ENCODE measurements at places on chromosomes 4 and X.
A peak's percentile ranks its signal among the peaks of the same experiment; 100 is the strongest.

DNA sequence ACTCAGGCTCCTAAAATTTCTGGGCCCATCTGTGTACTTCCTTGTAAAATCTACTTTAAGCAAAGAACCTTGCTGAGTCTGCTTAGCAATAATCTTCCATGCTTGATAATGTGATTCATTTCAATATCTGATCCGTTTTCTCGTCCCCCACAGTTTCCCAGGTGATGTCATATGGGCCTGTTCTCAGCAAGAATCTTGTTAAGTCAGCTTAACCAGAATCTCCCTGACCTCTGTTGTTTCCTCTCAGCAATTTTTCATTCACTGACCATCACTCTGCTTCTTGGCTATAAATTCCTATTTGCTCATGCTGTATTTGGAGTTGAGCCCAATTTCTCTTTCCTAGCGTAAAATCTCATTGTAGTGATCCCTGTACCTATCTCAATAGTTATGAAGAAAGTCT lies 13.9 kb downstream of the CSN2 start:
- DNase-seq: no peak

DNA sequence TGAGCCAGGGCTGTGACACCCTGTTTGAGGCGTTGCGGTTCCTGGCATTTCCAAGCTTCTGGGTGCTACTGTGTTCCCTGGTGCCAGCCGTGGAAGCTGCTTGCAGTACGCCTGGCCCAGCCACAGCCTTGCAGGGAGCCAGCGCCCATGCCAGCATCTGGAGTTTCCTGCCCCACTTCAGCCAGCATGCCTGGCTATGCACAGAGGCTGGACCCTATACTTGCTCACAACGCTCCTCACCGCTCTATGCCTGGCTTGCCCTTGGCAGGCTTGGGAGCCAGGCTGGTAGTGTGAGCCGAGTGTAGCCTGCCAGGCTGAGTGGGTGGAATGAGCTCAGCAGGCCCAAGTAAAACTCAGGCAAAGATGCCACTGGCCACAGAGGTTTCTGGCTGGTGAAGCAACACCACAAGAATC lies 22.4 kb downstream of the PRRG1 start:
- no peak for DNase-seq

DNA sequence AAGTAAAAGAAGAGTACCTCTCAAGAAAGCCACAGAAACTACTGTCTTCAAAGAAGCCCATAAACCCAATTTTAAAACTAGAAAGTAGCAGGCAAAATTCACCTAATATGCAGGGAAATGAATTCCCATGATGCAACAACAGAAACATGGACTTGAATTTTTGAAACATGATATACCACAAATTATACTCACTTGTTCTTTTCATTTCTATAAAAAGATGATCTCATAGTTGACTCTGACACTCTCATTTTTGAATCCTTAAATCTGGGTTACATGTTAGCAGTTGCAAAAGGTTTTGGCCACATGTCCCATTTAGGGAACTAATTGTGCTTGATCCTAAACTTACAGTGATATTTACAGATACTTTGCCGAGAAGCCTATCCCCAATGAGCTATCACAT lies 1130.8 kb downstream of the FAT4 start:
- DNase-seq: no peak

DNA sequence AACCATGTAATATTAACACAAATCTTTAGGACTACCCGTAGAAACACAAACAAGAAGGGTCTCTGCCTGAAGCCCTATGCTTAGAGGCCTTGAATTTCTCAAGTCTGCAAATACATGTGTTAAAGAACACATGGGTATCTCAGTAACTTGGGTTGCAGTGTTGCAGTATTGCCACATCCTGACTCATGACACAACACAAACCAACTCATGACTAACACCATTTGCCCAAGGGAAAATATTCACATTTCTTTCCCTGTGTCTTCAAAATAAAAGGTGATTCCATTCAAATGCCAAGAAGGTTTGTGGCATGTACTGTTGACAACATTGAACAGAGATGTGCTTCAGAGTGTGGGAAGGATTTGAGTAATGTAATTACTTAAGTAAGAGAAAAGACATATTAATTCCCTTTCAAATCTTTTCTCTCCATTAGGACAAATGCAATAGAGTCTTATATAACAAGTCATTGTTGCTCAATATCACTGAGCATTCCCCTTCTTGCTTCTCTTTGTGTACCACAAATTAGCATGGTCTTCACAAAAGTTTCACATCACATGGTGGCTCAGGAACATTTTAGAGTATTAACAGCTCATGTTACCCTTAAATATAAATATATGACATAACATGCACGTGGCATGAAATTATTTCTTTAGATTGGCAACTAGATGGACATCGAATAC lies 487.1 kb downstream of the STPG2 start:
- no peak for DNase-seq

GRCh38 chr4:114875630-114876029 lies 237.8 kb downstream of the NDST4 start:
- DNase-seq: no peak

DNA sequence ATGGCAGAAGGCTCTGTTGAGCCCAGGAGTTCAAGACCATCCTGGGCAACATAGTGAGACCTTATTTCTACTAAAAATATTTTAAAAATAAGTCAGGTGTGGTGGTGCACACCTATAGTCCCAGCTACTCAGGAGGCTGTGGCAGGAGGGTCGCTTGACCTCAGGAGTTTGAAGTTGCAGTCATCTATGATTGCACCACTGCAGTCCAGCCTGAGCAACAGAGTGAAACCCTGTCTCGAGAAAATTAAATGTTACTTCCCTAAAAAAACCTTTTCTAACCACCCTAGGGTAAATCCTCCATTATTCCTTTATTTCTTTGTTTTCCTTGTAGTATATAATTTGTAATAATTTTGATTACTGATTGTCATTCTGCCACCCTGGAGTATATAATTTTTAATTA lies 7.9 kb downstream of the FAM200B start:
- DNase-seq: no peak

- no peak for DNase-seq
Observed at GRCh38 chrX:7637066-7637465, 205.9 kb upstream of the VCX start.

DNA sequence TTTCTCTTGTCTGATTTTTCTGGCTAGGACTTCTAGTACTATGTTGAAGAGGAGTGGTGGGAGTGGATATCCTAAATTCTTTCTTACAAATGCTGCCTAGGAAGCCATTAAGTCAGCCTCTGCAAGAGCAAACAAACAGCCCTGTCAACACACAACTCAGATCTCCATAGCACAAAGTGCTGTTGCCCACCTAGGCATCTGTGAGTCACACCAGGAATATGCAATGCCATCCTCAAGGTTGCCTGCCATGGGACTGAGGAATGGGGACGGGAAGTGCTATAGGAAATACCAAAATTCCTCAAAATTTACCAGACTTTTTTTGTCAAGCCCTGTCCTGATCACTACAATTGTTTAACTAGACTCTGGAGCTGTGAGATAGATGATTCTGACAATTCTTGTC lies 466.9 kb downstream of the FSTL5 start:
- DNase-seq: no peak

DNA sequence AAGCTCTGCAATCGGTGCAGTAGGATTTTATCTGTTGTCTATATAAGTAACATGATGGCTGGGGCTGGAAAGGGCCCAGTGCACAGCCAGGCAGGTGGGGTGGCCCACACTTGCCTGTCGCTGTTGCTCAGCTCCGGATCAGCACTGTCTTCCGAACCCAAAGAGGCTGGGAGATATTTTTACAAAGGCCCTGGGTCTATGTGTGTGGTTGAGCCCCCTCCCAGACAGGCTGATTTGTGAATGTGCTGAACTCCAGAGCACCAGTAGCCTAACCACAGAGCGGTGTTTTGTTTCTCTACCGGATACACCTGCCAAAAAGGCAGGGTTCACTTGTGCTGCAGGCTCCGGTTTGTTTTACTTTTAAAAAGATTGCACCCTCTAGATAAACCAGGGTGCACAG lies 33.5 kb upstream of the CHRNA9 start:
- DNase-seq: peak; percentile 80

GRCh38 chr4:185429660-185430059 lies 3.9 kb upstream of the UFSP2 start:
- DNase-seq: no peak

DNA sequence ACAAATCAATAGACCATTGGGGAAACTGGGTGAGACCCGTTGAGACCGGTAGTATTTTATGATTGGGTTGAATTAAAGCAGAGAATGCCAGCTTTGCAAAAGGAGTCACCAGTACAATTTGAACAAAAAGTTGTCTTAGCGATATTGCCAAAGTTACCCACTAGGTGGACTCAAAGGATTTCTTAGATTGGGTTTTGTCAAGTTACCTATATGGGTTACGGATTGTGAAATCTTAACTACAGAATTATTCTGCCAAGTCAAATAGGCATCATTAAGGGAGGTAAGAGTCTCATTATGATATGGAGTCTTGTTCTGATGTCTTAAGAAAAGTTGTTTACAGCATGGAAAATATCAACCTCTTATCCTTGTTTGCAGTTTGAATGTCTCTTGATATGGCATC lies 15.0 kb upstream of the CT47A1 start:
- DNase-seq: no peak

GRCh38 chrX:19791562-19791961 lies 95.8 kb downstream of the SH3KBP1 start:
- peak; percentile 59 for DNase-seq

- DNase-seq: no peak
Observed at GRCh38 chrX:130626521-130626920, 224.7 kb downstream of the RBMX2 start.

- DNase-seq: no peak
Observed at GRCh38 chr4:150078041-150078578, at the start of gene DCLK2. Gene DCLK2 (plus strand): TSS chr4:150078445. CDS start chr4:150079028, 583 bp downstream.

- DNase-seq: peak; percentile 14
Observed at GRCh38 chrX:13387666-13388494, 68.0 kb upstream of the ATXN3L start.

DNA sequence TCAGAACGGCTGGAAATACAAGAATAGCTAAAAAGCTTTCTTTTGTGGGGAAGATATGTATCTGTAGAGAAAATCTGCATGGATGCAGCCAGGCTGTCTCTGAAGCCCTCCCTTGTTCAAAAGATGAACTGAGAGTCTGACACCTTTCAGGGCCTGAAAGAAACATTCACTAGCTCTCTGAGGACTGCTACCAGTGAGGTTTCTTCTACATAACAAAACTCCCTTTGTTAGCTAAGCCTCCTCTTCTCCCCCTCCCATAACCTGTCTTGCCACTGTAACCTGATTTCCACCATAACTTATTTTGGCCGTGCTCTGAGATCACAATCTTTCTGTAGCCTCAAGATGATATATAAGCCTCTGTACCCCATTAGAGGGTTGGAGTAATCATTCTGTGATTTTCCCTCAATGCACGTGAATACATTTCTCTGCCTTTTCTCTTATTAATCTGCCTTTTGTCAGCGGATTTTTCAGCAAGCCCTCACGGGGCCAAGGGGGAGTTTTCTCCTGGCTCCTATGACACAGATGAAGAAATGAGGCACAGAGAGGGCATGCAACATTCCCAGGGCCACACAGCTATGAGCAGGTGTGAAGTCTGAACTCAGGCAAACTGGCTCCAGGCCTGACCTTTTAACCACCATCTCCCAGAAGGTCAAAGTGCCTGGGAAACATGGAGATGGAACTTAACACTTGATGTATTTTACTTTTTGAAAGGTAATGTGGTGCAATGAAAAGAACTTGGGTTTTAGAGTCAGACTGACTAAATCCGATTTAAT lies 161.6 kb upstream of the PRDX4 start:
- no peak for DNase-seq
